ENCODE measurements at places on chromosomes 16 and 17.

GRCh38 chr17:80774146-80774545 is 217.5 kb upstream of the CHMP6 start:
- no peak for DNase-seq

GRCh38 chr16:12498077-12498476 is 305.6 kb downstream of the CPPED1 start:
- no peak for DNase-seq

DNA sequence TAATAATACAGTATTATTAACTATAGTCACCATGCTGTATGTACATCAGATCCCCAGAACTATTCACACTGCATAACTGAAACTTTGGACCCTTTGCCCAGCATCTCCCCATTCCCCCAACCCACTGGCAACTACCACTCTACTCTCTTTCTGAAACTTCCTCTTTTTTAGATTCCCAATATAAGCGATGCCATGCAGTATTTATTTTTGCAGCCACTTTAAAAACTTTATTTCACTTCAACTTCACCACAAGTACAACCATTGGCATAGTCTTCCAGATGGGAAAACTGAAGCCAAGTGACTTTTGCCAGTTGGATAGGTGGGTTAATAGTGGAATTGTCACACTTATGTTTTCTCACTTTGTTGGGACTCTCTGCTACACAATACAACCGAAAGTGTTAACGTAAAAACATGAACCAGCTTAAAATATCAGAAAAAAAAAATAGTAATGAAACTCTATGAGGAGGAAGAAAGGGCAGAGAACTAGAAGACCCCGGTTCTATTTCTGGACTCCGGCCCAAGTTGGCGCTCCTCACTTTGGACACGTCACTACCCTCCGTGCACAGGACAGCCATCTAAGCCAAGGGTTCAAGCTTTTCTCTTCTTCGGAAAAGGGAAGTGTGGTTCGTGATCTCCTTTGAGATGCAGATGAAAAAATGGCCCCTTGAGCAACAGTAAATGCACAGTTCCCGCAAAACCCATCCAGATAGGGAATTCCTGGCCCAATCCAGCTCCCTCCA is 743 bp downstream of the SHCBP1 start:
- no peak for DNase-seq

- DNase-seq: no peak
Observed at GRCh38 chr16:54106057-54106456, 180.5 kb downstream of the IRX3 start.

DNA sequence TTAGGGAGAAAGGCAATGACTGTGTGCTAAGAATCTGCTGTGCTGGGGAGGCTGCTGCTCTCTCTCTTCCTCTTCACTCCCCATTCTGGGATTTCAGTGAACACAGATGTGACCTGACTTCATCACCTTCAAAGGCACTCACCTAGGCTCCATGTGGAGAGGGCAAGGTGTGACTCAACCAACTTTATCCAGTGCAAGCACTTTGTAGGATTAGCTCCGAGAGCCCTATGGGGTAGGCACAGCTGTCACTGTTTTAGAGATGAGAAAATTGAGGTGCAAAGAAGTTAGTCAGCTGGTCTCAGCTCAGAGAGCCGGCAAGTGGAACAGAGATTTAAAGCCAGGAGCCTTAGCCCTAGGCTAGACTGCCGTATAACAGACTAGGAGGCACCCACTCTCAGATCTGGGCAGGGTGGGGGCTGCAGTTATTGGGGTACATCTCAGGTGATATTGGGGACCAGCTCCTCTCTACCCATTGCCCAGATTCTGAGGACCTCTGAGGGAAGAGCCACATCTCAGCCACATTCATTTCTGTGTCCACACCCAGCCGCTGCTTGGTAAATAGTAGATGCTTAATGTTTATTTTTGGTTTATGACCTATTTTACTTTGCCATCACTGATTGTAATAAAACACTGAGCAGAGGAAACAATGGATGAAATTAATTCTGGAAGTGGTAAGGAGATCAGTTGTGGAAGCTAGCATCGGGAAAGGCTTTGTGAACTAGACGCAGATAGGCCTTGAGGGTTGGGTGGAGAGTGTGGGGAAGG is 138.8 kb downstream of the CCDC182 start:
- no peak for DNase-seq

DNA sequence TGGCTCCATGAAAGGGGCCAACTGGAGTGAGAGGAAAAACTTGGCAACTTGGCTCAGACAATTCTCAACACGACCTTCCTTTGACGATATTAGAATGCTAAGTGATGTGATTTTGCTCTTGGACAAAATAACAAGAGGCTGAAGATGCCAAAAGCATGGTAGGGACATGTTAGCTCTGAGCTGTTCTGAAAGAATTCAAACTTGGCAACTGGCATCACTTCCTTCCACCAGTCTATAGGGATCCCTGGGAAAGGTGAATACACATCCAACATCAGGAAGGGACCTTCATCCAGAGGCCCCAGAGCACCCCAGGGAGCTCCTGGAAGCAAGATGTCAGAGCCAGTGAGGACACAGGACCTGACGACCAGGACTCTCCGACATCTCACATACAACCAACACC is 4.3 kb downstream of the KRT37 start:
- DNase-seq: no peak

DNA sequence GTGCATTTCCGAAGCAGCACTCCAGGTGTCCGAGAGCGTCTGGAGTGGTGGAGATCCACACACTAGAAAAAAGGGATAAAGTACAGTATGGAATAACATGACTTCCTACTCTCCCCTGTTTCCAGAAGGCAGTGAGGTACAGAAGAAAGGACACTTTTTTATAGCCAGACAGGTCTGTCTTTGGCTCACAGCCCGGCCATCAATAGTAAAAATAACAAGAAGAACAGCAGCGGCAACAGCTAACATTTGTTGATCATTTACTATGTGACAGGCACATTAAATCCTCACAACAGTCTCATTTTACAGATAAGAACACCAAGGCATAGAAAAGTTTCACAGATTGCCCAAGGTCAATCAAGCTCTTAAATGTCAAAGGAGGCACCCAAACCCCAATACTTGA is 16.2 kb downstream of the DYNLRB2 start:
- DNase-seq: no peak

GRCh38 chr17:2179615-2180295 is 123.8 kb downstream of the SMG6 start:
- no peak for DNase-seq

DNA sequence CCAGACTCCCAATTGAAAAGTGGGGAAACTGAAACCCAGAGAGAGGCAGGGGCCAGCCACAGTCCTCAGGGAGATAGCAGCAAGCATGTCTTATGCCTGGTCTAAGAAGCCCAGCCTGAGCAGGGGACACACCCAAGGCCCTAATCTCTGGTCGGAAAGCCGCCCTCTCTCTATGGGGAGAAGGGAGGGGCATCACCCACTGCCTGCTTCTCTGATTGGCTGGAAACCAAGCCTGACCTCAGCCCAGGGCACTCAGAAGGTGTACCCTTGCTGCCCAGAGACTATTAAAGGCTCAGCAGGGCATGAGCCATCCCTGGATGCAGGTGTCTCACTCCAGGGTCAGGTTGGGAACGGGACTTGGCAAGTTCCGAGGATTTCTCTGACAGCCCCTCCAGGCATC is 5.7 kb upstream of the KRT13 start:
- no peak for DNase-seq
